ENCODE measurements at places on chromosomes 7 and 10.

DNA sequence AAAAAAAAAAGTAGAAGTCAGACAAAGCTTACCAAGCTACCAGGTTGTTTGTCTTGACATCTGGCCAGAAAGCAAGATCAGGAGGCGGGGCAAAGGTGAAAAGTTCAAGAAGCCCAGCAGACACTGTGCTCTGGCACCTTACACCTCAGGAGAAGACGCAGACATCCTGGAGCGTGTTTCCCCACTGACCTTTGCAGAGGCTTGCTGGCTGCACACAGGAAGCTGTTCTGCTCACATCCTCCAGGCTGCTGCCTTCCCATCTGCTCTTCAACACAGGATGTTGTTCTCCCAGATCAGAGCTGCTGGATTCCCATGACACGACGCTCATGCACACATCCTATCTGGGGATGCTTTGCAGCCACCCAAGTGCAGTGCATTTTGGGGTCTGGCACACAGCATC is 174.4 kb upstream of the KIAA1217 start:
- DNase-seq, result no peak

DNA sequence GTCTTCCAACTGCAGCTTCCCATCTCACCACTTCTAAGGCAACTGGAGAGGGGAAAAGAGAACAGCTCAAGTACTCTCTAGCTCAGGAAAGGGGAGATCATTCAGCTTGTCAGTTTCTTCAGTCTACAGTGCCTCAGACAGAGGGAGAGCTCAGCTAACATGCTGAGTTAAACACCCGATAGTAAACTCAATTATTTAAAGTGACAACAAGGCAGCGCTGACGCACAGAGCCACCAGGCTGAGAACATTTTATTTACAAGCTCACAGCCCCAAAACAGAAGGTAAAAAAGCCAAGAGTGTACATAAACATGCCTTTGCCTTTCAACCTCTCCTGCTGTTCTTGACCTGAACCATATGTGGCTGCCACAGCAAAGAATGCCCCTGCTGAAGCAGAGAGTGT is 10.1 kb upstream of the CUZD1 start:
- no peak for DNase-seq

DNA sequence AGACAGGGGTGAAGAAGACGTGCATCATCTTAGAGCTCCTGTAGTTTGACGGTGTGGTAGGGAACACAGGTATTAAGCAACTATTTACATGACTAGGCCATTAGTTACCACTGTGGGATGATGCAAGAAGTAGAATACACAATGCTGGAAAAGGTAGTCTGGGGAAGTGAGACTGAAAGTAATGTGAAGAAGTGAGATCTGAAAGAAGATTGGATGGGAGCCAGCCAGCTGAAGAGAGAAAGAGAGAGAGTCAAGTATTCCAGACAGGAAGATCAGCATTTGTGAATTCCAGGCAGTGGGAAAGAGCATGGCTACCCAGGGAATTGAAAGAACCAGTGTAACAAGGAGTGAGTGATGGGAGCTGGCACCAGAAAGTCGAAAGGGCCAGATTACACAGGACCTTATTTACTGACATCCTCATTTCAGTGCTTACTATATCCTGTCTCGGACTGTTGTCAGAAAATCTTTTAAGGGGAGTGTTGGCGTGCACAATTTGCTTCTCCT is 4.0 kb upstream of the CFAP58 start:
- peak; percentile 30 for DNase-seq

DNA sequence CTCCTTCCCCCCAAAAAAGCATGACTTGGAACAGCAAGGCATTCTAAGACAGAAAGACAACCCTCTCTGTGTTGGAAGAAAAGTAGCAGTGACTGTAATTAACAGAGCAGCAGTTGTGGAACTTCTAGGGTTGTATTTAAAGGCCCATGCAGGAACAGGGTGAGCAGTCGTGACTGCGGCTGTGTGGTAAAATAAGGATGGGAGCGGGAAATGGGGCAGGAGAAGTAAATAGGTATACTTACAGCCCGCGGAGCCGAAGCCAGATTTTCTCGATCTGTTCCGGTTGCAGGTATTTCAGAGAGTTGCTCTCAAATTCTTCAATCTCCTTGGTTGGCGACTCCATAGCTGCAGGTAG is 179 bp downstream of the PDE1C start:
- DNase-seq, result no peak

- DNase-seq, result no peak
These were observed 114.6 kb downstream of the DGKI start for GRCh38 chr7:137732168-137732567.

- DNase-seq, result no peak
These were observed 48.3 kb downstream of the ITIH5 start for GRCh38 chr10:7618461-7618860.

DNA sequence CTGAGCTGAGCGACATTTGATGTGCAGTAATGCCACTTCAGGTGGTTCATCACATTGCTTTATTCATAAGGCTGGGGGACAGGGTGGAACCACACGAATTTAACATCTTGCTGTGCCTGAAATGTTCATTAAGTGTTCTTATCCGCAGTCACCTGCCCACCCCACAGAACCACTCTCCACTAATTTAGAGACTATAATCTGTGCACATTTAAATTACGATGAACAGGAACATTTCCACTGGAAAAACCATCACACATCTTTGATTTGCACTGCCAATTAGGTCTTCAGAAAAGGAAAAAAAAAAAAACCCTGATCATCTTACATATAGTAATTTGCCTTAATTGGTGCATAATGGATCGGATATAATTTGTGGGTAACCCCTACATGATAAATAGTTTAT is 2.3 kb downstream of the CDCA7L start:
- DNase-seq, result no peak

GRCh38 chr7:39033885-39034624 is 56.3 kb downstream of the POU6F2 start:
- no peak for DNase-seq

- no peak for DNase-seq
These were observed 552 bp downstream of the MKX start for GRCh38 chr10:27744802-27745731.

DNA sequence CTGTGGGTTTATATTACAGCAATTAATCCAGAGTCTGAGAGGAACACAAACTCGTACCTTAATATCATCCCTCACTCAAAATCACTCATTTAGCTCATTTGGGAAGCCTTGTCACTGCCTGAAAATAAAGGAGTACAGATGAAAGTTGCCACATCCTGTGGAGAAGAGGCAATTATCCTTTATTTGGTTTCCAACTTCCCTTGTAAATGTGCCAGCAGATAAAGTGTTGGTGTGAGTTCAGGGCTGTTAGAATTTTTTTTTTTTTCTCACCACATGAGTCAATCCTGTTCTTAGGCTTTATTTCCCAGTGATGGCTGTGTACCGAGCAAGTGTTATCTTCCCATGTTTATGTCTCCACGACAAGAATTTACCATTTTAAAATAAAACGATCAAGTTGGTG is 99.0 kb upstream of the SMIM30 start:
- no peak for DNase-seq

DNA sequence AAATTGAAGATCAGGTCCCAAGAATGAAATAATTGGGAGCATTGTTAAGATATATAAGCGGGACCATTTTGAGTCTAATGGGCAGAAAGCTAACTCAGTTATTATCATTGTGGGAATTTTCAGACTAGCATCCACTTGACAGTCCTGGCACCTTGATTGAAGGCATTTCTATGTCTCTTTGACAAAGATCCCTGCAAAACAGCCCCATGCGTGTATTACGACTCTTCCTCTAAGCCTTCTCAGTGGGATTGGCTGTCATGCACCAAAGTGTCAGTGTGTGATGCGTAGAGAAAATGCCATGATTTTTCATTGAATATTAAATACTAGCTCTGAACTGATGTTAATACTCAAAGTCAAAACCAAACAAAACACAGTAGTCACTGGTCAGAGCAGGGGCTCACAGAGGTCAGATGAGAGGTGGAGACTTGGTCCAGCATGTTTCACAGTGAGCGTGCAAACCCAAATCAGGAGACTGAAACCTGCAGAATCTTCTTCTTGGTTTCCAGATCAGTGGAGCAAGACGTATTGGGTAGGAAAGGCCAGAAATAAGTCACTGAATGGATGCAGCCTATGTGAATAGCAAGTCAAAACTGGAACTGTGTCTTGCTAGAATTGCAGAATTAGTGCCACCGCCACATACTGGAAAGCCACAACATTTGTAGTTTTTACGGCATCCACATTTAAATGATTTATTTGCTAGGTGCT is 303.6 kb upstream of the AKR1E2 start:
- no peak for DNase-seq

GRCh38 chr7:92785923-92786322 is 50.5 kb downstream of the CDK6 start:
- no peak for DNase-seq

- DNase-seq, result no peak
These were observed 204.3 kb downstream of the MBL2 start for GRCh38 chr10:52568309-52568708.

DNA sequence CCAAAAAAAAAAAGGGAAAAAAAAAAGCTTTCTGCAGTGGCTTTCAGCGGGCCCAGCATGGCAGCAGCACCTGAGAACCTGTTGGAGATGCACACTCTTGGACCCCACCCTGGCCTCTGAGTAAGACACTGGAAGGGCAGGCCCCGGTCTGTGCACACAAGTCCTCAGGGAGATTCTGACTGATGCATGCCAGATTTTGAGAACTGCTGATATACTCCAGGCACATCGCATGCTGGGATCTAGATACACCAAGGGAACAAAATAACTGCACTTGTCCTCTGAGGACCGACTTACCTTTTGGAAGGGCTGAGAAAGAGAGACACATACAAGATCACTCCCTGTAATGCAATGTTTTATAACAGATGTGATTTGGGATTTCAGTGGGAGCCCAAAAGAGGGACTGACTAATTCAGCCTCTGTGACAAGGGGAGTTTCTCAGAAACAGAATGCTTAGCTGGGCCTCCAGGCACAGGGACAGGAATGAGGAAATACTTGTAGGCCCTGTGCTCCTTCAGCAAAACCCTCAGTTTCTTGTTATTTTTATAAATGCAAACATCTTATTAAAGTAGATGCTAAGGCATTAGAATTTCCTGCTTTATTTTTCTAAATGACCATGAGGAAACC is 8.2 kb downstream of the EGFR start:
- DNase-seq, result no peak

DNA sequence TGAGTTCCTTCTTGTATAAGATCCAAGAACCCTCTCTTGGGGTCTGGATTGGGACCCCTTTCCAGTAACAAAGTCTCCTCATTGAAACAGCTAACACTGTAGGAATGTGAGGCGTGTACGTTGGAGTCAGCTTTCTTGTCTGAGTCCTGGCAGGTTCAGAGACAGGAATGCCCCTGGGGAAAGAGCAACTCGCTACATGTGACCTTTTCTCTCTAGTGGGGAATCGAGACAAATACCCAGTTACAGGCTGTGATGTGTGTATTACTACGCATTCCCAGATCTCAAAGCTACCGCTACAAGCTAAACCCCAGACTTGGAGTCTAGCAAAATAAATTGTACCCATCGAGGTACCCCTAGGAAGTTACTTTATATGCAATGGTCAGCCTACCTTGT is 85.6 kb upstream of the FRMD4A start:
- no peak for DNase-seq

DNA sequence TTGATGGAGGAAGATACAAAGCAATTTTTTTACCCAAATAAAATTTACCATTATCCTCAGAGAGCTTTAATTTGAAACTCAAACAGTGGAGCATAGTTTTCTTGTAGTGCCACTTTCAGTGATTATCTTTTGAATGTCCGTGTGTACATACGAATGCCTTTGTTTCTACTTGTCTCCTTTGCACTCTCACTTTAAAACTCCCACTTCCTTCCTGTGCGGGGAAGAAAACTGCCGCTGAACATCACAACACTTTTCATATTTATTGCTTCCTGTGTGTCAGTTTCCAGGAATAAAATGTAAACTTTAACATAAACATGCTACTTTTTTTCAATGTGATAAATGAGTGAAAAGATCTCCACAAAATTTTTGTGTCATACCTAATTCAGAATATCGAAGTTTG is 102.4 kb downstream of the SEMA3A start:
- DNase-seq, result peak; percentile 39

DNA sequence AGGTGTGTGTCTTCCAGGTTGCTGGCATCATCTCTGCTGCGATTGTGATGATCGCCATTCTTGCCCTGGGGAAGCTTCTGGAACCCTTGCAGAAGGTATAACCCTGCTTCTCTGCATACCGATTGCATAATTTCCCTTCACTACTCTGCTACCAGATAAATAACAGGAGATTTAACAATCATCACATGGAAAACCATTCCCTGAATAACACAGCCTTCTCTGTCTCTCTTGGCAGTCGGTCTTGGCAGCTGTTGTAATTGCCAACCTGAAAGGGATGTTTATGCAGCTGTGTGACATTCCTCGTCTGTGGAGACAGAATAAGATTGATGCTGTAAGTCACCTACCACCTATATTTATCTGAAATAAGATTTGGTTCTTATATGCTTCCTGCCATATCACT is 33.8 kb downstream of the SLC26A4 start:
- DNase-seq, result no peak

GRCh38 chr7:51276091-51276605 is 40.5 kb downstream of the COBL start:
- no peak for DNase-seq

DNA sequence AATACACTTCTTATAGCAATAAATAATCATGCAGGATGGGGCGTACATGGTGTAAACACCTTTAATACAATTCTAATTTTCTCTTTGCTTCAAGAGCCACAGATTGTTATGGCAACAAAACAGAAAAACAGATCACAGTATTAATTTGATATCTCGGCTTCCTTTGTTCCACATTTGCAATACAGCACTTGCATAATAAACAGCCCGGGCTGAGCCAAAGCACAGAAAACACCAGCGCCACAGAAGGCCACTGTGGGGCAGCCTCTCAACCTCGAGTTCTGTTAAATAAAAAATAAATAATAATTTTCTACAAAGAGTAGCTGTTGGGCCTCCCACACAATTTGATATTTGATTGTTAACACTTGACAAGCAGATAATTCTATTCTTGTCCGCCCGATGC is 255.9 kb downstream of the USP6NL start:
- DNase-seq, result no peak

DNA sequence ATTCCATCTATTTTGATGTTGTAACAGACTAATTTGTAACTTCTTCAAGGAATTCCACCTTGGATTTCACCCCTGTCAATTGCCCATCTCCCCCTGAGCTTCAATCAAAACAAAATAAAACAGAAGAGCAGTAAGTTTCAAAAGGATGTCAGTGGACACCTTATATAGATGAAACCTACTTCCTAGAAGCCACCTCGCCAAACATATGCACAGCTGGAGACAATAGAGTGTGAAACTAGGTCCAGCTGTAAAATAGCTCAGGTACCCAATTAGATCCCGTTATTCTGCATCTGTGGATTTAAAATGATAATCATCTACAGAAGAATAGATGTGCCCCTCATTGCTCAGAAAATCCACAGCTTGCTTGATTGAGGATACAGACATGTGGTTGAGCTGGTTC is 598.6 kb downstream of the SH2D4B start:
- no peak for DNase-seq
